ENCODE measurements at places on chromosomes 16 and 17.

GRCh38 chr16:80577485-80578280 lies 36.9 kb downstream of the DYNLRB2 start:
- DNase-seq: no peak

DNA sequence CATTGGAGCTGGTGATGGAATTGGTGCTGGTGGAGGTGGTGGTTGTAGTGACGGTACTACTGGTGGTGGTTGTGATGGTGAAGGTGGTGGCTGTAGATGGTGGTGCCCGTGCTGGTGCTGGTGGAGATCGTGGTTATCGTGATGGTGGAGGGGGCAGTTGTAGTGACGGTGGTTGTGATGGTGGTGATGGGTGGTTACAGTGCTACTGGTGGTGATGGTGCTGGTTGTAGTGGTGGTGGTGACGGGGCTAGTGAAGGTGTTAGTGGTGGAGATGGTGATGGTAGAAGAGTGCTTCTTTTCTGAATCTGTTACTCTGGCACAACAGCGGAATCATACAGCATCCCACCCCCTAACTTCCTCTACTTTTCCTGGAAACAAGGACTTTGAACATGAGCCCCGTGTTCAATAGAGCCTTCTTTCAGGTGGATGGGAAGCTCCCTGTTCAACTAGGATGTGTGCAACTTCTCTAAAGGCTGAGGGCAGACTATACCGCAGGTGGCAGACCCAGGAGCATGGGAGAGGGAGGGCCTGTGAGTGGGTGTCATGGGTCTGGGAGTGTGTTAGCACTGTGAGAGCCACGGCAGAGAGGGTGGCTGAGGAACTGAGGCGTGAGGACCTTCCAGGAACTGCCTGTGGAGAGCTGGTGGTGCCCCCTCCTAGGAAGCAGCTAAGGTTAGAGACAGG lies 8.2 kb downstream of the TBX21 start:
- DNase-seq: peak; percentile 27

DNA sequence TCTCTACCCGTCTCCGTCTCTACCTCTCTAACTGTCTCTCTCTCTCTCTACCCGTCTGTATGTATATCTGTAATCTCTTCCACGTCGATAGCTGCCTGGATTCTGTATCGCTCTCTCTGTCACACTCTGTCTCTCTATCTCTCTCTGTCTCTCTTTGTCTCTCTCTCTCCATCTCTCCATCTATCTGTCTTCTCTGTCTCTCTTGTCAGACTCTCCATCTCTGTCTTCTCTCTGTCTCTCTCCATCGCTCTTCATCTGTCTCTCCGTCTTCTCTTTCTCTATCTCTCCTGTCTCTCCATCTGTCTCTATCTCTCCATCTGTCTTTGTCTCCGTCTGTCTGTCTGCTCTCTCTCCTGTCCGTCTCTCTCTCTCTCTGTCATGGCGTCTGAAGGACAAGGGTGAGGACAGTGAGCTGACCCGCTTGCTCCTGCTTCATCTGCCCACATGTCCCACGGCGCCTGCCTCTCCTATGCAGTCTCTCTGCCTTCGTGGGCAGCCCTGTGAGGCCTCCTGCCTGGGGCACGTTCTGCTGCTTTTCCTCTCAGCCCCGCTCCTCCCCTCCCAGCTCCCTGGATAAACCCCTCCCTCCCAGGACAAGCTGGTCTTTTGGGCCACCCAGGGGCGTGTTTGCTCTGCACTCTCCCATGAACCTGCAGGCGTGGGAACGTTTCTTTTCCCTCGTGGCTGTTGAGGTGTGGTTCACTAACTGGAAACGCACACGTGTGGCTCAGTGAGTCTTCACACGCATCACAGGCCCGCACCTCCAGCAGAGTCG lies 18.9 kb downstream of the ACSF3 start:
- DNase-seq: no peak

GRCh38 chr17:78258323-78259191 lies 27.1 kb downstream of the TMEM235 start:
- DNase-seq: peak; percentile 72

GRCh38 chr16:89290887-89291286 lies 73.4 kb downstream of the ZNF778 start:
- no peak for DNase-seq

DNA sequence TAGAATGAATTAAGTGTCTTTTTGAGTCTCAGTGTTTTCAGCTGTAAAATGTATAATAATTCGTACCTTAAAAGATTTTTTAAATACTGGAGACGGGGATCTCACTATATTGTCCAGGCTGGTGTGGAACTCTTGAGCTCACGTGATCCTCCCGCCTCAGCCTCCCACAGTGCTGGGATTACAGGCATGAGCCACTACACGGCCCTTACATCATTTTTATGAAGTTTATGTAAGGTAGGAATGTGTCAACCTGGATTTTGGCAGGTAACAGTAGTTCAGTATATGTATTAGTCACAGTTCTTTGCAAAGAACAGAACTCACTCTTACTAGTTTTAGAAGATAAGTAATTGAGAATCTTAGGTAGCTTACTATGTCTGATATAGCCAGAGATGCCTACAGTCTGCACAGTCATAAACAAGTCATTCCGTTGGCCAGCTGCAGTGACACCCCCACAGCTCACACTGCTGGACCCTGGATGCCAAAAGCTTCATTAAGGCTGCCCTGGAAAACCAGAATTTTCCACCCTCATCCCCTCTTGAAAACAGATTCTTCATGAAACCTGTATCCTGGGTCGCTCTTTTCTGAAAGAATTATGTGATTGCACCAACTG lies 583 bp upstream of the COX6A2 start:
- no peak for DNase-seq

- no peak for DNase-seq
These were observed 252.9 kb upstream of the RPL38 start for GRCh38 chr17:73950593-73950914.

DNA sequence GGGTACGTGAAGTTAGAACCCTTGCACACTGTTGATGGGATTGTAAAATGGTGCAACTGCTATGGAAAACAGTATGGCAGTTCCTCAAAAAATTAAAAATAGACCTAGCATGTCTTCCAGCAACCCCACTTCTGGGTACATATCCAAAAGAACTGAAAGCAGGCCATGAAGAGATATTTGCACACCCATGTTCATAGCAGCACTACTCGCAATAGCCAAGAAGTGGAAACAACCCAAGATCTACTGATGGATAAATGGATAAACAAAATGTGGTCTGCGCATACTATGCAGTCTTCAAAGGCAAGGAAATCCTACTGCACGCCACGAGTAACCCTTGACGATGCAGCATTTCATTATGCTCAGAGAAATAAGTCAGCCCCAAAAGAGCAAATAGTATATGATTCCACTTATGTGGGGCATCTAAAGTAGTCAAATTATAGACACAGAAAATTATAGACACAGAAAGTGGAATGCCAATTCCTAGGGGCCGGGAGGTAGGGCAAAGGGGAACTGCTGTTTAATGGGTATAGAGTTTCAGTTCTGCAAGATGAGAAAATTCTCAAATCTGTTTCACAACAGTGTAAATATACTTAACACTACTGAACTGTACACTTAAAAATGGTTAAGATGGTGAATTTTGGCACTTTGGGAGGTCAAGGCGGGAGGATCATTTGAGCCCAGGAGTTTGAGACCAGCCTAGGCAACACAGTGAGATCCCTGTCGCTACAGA lies 17.2 kb downstream of the CORO7 start:
- DNase-seq: no peak

DNA sequence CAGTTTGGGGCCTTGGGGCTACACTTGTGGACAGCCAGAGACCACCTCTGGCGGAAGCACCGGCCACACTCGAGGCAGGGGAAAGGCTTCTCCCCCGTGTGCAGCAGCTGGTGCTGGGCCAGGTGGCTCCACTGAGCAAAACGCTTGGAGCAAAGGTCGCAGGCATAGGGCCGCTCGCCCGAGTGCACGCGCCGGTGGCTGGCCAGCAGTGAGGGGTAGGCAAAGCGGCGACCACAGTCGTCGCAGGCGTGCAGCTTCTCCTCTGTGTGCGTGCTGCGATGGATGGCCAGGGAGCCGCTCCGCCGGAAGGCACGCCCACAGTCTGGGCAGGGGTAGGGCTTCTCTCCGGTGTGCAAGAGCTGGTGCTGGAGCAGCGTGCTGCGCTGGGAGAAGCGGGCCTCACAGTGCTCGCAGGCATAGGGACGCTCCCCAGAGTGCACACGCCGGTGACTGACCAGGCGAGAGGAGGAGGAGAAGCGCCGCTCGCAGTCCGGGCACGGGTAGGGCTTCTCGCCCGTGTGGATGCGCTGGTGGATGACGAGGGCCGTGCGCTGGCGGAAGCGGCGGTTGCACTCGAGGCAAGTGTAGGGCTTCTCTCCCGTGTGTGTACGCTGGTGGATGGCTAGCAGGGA lies 5.8 kb downstream of the ZNF689 start:
- DNase-seq: no peak

DNA sequence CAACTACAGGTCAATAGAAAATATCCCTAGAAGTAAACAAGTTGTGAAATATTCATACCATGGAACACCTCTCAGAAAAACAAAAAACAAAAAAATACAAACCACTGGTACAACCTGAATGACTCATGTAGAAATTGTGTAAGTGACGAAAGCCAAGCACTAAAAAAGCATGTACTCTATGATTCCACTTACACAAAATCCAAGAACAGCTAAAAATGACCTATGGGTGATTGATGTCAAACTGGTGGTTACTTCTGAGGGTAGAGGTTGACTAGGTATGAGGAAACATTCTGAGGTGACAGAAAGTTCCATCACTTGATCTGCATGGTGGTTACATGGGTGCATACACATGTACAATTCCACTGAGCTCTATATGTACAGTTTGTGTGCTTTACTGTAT lies 31.1 kb downstream of the DHRS7C start:
- DNase-seq: no peak

- peak; percentile 27 for DNase-seq
These were observed 2.3 kb upstream of the ALKBH5 start for GRCh38 chr17:18181358-18181757.

DNA sequence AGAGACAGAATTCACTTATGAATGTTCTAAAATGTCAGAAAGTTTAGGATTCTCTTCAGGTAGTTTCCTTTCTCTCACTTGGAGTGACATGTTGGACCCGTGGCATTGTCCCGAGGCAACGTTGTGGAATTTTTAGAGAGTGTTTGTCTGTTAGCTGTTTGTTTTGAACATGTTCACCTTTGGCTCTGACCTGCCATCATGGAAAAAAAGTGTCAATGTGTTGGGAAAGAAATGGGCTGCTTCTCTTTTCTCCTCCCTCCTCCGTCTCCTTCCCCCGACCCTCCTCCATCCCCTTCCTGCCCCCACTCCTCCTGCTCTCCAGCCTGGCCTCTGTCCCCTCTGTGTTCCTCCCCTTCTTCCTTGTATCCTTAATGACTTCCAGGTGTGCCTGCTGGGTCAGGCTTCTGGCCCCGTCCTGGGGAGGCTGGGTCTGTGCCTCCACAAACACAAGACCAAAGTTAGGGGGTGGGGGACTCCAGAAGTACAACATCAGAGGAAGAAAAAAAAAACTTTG lies 463.1 kb downstream of the MAF start:
- DNase-seq: no peak

DNA sequence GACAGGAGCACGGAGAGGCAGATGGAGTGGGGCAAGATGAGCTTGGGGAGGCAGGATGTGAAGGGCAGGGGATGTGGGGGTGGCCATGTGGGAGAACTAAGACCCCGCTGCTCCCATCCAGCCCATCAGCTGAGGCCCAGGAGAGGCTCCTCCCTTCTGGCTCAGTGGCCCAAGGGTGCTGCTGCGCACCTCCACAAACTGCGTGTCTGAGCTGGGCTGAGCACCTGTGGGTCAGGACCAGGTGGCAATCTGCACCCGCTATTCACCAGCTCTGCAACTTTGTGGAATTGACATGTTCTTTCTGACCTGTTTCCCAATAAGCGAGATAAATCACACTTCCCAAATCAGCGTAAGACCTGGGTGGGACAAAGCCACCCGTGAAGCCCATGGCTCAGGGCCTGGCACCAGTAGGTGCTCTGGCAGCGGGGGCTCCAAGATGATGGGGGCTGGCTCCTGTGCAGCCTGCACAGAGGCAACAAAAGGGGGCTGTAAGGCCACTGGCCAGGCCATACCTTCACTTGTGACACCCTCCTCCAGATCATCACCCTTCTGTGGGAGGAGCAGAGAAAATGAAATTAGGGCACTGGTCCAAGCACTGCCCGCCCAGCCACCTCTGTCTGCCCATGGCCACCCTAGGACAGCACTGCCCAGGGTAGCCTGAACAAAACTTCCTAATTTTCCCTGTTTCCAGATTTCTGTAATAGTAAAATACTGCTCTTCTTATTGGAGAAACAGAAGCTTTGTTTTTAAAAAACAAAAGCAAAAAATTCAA lies 11.7 kb upstream of the SREBF1 start:
- no peak for DNase-seq

- no peak for DNase-seq
These were observed 74.9 kb downstream of the LITAF start for GRCh38 chr16:11511801-11512200.

GRCh38 chr17:40936437-40936971 lies 942 bp downstream of the KRT23 start:
- no peak for DNase-seq

GRCh38 chr16:30816769-30817168 lies 29.8 kb upstream of the ZNF629 start:
- DNase-seq: no peak

- DNase-seq: no peak
These were observed 33.3 kb downstream of the RANBP10 start for GRCh38 chr16:67773099-67773498.

DNA sequence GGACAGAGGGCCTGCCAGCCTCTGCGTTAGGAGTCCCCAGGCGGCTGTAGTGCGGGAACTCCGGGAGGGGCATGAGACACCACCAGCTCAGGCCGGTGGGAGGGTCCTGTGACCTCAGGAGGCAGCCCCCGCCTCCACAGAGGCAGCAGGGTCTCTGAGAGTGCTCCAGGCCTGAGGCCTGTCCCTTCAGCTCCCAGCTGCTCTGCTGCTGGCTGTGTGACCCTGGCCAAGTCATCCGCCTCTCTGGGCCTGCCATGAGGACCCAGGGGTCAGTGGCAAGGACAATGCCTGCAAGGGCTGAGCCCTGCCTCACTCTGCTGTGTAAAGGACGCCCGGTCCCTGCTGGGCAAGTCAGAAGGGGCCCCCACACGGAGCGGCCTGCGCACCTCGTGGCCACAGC lies 27.1 kb upstream of the ZFPM1 start:
- no peak for DNase-seq

- DNase-seq: no peak
These were observed 3.7 kb upstream of the CACNA1G start for GRCh38 chr17:50556803-50557202.
